T-helper 2 cell treated with Interferon-gamma antibody and Interleukin-4, amounts not matched to agents 5 μg/mL and 100 μg/mL, for 36 hours (primary cell): ENCODE measurements at places on chromosomes 16 and 17.

DNA sequence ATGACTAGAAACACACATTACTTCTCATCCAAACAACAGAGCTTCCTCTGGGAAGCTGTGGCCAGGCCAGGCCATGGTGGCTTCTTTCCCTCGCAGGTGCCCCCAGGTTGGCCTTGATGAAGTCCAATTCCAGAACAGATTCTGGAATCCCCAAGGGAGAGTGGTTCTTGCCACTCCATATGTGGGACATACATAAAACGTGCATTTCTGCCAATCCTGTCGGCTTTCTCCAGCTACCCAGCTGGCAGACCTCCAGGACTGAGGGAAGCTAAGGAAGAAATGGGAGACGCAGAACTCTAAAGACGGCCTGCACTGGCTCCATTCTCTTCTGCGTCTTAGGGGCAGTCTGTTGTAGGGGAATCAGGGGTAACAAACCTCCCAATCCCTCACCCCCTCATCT is 219.2 kb upstream of the CDH5 start:
- no peaks in the 10 kb centered on the region for H3K27me3 ChIP-seq
- no peak overlapping the region for H3K27ac ChIP-seq
- no peak overlapping the region for H3K4me3 ChIP-seq
- peaks cover 5% of the 10 kb centered on the region for H3K4me1 ChIP-seq
- no peaks in the 10 kb centered on the region for H3K36me3 ChIP-seq

DNA sequence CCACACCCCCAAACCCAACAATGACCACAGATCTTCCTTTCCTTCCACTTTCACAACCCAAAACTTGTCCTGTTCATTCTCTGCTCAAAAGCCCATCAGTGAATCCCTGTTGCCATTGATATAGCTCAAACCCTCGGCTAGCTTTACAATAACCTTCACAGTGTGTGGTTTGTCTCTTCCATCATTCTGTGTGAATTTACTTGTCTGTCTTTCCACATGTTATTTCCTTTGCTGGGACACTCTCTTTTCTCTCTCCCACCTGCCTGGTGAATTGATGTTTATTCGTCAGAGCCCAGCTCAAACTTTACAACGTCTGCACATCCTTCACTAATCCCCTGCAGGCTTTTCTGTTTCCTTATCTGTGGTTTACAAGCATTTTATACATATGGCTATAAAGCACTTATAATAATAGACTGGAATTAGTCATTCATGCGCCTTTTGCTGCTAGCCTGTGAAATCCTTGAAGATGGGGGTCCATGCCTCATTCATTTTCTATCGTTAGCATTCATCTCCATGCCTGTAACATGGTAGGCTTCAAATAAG is 114.4 kb downstream of the CDH13 start:
- DNase-seq, result no peak
- no peaks in the 10 kb centered on the region for H3K36me3 ChIP-seq
- H3K27me3 ChIP-seq, result peaks cover 30% of the 10 kb centered on the region
- H3K4me3 ChIP-seq, result no peak overlapping the region

GRCh38 chr16:14004729-14005315 is 66.3 kb upstream of the MRTFB start:
- no peak overlapping the region for H3K27ac ChIP-seq
- peaks cover 11% of the 10 kb centered on the region for H3K27me3 ChIP-seq
- DNase-seq, result no peak
- peaks cover 23% of the 10 kb centered on the region for H3K4me1 ChIP-seq

- H3K4me1 ChIP-seq, result no peaks in the 10 kb centered on the region
- peaks cover 28% of the 10 kb centered on the region for H3K36me3 ChIP-seq
- no peak overlapping the region for H3K4me3 ChIP-seq
- no peaks in the 10 kb centered on the region for H3K27me3 ChIP-seq
- H3K27ac ChIP-seq, result no peak overlapping the region
These were observed 20.8 kb downstream of the CIAPIN1 start for GRCh38 chr16:57426356-57426755.

DNA sequence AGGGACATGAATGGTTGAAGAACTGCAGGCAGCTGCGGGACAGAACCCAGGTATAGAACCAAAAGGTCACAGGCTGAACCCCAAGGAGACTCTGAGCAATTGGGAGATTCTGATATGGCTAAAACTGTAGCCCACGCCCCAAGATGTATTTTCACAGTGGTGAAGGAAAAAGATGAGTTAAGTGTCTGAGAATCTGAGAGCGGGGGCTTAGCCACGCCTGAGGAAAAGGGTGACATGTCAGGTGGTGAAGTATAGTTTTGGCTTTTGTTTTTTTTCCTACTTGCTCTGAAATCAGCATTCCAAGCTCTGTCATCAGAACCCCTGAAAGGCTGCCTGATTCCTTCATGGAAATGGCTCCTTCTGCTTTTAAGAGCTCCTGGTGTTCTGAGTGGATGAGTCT is 73.3 kb downstream of the AKAP1 start:
- H3K27ac ChIP-seq, result no peak overlapping the region
- H3K36me3 ChIP-seq, result no peaks in the 10 kb centered on the region
- no peaks in the 10 kb centered on the region for H3K4me1 ChIP-seq

DNA sequence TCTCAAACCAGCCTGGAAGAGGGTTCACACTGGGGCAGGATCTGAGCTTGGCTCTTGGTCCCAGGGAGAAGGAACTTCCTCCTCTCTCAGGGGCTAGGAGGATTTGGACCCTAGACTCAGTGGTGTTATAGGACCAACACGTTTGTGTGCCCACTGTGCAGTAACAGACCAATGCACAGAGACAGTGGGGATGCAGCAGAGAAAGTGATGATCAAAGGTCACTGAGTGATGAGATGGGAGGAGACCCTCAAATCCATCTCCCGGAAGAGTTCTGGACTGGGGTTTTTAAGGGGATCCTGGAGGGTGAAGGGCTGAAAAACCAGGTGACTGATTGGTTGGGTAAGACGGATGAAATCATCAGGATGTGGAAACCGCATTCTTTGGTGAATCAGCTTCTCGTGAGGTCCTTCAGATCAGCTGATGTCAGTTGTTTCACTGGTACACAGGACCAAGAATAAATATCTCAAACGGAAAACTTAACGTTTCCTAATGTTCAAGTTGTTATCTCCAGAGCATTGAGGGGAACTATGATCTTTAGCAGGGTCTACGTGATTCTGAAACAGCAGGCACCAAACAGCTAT is 3.3 kb upstream of the VAC14 start:
- peaks cover 16% of the 10 kb centered on the region for H3K4me1 ChIP-seq
- peak overlapping the region; percentile 1 for H3K27ac ChIP-seq
- H3K4me3 ChIP-seq, result no peak overlapping the region
- H3K27me3 ChIP-seq, result peaks cover 2% of the 10 kb centered on the region
- no peaks in the 10 kb centered on the region for H3K36me3 ChIP-seq

DNA sequence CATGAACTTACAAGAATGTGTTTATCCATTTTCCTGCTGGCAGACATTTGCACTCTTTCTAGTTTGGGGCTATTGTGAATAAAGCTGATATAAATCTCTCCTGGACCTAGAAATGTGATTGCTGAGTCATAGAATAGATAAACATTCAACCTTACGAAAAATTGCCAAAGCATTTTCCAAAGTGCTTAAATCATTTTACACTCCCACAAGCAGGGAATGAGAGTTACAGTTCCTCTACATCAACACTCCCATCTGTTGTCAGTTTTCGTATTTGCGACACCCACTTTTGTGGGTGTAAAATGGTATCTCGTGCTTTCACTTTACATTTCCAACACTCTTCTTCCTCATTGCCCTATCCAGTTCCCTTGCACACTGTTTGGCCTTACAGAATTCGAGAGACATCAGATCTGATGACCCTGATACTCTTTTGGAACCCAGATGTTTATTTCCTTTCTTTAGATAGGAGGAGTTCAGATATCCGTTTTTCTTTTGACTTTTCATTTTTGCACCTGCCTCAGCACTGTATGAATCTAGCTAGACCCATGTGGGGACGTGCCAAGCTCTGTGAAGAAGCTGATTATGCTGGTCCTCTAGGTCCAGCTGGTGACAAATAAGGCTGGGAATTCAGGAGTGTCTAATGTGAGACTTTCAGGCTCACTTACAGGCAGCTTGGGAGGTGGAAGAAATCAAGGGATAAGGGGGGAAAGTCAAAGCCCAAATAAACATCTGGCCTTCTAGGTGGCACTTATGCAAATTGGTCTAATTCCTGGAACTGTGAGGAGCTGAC is 14.0 kb downstream of the SOX9 start:
- H3K27ac ChIP-seq, result no peak overlapping the region
- H3K4me1 ChIP-seq, result no peaks in the 10 kb centered on the region
- DNase-seq, result no peak
- no peak overlapping the region for H3K4me3 ChIP-seq
- H3K27me3 ChIP-seq, result no peaks in the 10 kb centered on the region

- DNase-seq, result no peak
- H3K4me3 ChIP-seq, result peak overlapping the region; percentile 84
- H3K36me3 ChIP-seq, result peaks cover 4% of the 10 kb centered on the region
- H3K27me3 ChIP-seq, result peaks cover 2% of the 10 kb centered on the region
- peaks cover 24% of the 10 kb centered on the region for H3K4me1 ChIP-seq
These were observed 390 bp downstream of the ZNRF1 start for GRCh38 chr16:74999219-74999608.

- DNase-seq, result peak; percentile 21
- no peaks in the 10 kb centered on the region for H3K36me3 ChIP-seq
- H3K27me3 ChIP-seq, result peaks cover 44% of the 10 kb centered on the region
- H3K27ac ChIP-seq, result no peak overlapping the region
- H3K4me3 ChIP-seq, result peak overlapping the region; percentile 67
These were observed 681 bp downstream of the USP43 start for GRCh38 chr17:9645851-9646545.

DNA sequence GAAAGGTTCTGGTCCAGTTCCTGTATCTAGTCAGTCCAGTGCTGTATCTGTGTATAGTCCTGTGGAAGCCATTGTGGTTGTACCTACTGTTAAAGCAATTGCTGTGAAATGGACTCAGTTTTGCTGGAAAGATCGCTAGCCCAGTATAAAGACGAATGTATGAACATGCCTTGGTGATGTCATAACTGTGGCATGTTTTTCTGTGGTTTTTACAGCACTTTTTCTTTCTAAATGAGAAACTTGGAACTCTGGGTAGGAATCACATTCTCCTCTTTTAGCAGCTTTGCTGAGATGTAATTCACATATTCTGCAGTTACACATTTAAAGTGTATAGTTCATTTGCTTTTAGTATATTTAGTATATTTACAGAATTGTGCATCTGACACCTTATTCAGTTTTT is 58.1 kb downstream of the MAP2K4 start:
- H3K4me1 ChIP-seq, result peaks cover 6% of the 10 kb centered on the region
- peak overlapping the region; percentile 8 for H3K27ac ChIP-seq
- H3K36me3 ChIP-seq, result peaks cover 41% of the 10 kb centered on the region
- H3K27me3 ChIP-seq, result no peaks in the 10 kb centered on the region
- no peak overlapping the region for H3K4me3 ChIP-seq

DNA sequence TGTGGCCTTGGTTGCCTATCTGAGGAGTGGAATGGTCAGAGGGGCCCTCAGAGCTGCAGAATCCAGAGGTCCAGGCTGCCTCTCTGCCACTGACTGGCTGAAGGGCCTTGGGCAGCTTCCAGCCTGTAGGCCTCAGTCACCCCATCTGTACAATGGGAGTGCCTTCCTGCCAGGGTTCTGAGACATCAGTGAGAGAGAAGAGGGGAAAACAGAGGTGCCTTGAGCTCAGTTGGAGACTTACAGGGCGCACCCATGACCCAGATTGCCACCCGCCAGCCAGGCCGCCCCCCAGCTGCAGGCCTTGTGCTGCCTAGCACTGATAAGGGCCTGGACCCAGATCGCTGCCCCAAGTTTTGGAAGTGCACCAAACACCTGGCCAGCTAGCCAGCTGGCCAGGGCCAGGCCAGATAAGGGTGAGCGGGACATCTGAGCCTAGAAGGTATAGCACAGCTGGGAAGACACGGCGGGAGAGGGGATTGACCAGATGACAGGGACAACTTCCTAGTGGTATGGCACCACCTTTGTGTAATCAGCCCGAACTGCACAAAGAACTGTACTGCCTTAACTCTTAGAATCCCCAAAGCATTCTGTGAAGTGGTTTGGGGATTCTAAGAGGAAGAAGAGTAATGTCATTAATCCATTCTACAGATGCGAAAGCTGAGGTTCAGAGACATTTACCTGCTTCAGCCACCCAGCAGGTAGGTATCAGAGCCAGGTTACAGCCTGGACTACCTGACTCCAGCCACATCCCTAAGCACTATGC is 1.4 kb downstream of the SLC4A1 start:
- no peak overlapping the region for H3K4me3 ChIP-seq
- DNase-seq, result no peak
- H3K4me1 ChIP-seq, result no peaks in the 10 kb centered on the region

GRCh38 chr16:3645108-3645503 is 9.4 kb upstream of the DNASE1 start:
- H3K27me3 ChIP-seq, result no peaks in the 10 kb centered on the region
- peaks cover 2% of the 10 kb centered on the region for H3K4me1 ChIP-seq
- no peak for DNase-seq
- peaks cover 6% of the 10 kb centered on the region for H3K36me3 ChIP-seq

GRCh38 chr17:78781104-78781892 is 775 bp downstream of the CYTH1 start:
- H3K4me3 ChIP-seq, result peak overlapping the region; percentile 84
- H3K36me3 ChIP-seq, result peaks cover 18% of the 10 kb centered on the region
- H3K27ac ChIP-seq, result peak overlapping the region; percentile 94
- H3K27me3 ChIP-seq, result no peaks in the 10 kb centered on the region
